ENCODE measurements at places on chromosomes 1 and 21.

DNA sequence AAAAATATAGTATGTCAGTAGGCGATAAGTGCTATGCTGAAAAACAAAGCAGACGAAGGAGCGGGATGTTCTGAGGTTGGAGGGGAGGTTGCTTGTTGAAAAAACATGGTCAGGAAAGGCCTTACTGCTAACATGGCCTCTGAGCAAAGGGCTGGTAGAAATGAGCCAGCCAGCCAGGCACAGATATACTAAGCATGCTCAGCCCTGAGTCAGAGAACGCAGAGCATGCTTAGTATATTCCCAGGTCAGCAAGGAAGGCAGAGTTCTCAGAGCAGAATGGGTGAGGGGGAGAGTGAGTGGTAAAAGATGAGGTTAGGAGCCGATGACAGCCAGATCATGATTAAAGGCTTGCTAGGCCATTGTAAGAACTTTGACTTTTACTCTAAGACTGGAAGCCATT lies 36.7 kb downstream of the ZBTB40 start:
- DNase-seq, result no peak

- DNase-seq, result no peak
Measured at GRCh38 chr1:228374711-228375577, 31.7 kb downstream of the TRIM11 start.

DNA sequence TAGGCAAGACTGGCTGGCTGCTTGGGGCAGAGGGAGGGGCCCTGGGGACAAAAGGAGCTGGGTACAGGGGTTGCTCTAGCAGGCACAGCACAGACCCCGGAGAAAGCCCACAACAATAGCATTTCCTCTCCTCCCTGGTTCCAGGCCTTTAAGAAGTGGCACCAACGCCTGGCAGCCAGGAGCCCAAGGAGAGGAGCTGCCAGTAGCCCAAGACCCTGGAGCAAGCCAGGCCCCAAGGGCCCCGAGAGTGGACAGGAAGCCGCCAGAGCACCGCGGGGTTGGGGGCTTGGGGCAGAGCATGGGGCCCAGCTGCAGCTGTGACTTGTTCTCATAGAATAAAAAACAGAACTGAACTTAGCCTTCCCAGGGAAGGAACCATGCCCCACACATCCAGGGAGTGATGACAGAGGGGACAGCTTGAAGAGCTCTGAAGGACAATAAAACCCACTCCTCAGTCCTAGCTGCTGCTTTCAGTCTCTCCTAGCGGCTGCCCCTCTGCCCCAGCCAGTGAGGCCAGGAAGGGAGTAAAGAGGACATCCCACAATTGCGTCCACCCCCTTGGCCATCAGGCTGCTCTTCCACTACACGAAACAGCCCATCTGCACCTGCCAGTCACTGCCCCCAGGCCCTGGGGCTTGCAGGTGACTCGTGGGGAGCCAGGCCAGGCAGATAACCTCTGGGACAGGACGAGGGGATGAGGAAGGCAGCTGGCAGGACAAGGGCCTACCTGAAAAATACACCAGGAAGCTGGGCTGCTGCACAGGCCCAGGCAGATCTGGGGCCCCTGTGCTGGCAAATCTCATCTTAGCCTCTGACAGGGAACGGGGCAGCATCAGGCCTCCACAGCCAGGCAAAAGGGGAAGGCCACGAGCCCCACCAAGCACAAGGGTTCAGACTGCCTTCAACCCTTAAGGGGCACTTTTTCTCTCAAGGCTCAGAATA lies 16.4 kb downstream of the MTHFR start:
- DNase-seq, result no peak

DNA sequence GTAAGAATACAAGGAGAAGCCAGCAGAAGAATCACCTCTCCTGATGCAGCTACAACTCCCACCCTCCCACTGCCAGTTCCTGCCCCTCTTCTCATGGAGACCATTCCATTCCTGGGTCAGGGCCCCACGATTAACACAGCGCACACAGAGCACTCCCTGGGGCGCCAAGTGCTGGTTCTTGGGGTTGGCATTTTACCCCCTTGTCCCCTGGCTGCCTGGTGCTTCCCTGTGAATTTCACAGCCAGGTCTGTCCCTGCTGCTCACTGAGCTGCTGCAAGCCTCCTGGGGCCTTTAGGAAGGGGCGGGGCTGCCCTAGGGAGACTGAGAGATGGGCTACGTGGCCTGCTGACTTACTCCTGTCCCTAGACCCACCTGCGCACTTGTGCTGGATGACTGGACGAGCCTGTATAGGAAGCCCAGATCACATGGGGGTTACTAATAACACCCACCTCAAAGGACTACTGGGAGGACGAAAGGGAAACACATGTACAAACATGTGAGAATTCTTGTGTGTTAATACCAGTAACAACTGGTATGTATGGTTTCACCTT lies 4.8 kb downstream of the ZNF672 start:
- DNase-seq, result peak; percentile 19

DNA sequence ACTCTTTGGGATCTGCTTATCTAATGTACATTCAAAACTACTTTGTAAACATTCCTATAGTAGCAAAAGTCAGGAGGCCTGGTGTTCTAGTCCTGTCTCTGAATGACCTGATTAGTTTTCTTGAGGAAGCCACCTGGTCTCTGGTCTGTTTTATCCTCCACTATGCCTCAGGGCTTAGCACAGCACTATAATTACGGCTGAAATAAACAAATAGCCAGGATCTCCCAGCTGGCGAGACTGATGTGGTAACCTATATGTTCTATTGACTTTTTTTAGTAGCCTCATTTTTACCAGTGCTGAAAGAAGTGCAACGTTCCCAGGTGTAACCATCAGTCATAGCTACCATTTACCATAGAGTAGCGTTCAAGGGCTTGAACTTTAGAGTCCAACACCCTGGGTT lies 24.2 kb upstream of the RPL11 start:
- DNase-seq, result no peak

GRCh38 chr1:185672719-185673360 lies 61.4 kb upstream of the HMCN1 start:
- no peak for DNase-seq

GRCh38 chr1:37667023-37667671 lies 25.2 kb upstream of the CDCA8 start:
- DNase-seq, result no peak

DNA sequence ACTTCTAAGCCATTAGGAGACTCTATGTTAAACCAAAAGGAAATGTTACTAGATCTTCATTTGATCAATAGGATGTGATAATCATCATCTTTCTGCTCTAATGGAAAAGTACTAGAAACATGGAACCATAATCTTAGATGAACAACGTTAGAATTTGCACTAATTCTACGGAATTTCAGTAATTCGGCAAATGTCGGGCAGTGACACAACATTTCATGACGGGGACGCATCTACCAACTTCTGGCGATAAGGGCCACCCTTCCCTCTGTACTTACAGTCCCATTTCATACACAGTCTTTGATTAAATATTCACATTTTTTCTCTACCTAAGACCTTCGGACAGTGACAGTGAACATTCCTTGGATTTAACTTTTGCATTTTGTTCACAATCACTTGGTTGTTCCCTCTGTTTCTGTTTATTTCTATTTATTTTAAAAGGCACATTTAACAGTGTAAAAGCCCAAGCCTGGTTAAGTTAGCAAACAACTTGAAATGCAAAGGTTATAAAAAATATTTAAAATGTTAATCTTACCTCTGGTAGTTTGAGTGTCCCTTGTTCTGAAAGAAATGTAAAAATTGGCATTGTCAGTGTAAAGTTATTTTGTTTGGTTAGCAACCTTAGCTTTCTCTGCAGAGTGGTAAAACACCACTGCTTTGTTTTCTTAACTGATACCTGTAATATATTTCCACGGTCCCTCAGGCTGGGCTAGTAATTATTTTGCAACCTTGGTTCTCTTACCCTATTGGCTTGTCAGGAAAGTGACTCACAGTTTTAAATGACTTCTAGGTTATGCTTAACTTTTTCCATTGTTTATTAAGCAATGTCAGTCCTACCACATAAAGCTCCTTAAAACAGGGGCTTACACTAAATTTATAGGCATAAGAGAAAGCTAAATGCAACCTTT lies 276.9 kb downstream of the VAV3 start:
- no peak for DNase-seq

DNA sequence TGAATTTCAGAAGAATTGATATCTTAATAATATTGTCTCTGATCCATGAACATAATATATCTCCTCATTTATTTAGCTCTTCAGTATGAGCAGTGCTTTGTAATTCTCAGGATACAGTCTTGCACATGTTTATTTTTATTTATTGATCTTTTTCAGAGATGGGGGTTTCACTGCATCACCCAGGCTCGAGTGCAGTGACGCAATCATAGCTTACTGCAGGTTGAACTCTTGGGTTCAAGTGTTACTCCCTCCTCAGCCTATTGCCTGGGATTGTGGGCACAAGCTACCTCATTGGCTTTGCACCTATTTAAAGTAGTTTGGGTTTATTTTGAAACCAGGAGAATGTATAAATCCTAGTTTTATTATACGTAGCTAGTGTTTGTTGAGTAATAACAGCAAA lies 4.7 kb downstream of the RPS6KC1 start:
- no peak for DNase-seq

- DNase-seq, result no peak
Measured at GRCh38 chr1:97350241-97350640, 570.6 kb downstream of the DPYD start.

- DNase-seq, result no peak
Measured at GRCh38 chr21:20661246-20661645, 337.0 kb upstream of the NCAM2 start.

GRCh38 chr21:33801424-33802405 lies 113.9 kb downstream of the ATP5PO start:
- DNase-seq, result no peak

- no peak for DNase-seq
Measured at GRCh38 chr1:233336554-233337456, 9.3 kb downstream of the MAP3K21 start.

- DNase-seq, result peak; percentile 56
Measured at GRCh38 chr1:99820546-99820945, 29.6 kb upstream of the AGL start.

DNA sequence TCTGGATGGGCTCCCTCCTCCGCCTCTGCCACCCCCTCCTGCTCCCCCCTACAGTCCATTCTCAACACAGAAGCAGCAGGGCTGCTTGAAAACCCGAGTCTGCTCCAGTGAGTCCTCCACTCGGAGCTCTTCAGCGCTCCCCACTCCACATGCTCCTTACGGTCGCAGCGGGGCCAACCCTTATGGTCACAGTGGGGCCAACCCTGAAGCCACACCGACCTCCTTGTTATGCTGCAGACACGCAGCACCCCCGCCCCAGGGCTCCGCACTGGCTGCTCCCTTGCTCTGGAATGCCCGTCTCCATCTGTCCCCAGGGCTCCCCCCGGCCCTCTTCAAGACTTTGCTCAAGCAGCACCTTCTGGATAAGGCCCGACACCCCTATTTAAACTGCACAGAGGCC lies 22.6 kb downstream of the GPR157 start:
- no peak for DNase-seq

DNA sequence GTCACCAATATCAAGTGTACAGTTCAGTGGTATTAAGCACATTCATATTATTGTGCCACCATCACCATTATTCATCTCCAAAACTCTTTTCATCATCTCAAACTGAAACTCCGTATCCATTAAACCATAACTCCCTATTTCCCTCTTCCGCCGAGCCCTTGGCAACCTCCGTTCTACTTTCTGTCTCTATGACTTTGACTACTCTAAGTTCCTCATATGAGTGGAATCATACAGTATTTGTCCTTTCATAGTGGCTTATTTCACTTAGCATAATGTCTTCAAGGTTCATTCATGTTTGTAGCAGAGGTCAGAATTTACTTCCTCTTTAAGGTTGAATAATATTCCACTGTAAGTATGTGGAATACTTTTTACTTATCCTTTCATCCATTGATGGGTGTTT lies 21.7 kb downstream of the SELP start:
- DNase-seq, result no peak

- DNase-seq, result peak; percentile 61
Measured at GRCh38 chr1:151837197-151837596, 2.4 kb downstream of the C2CD4D start.

DNA sequence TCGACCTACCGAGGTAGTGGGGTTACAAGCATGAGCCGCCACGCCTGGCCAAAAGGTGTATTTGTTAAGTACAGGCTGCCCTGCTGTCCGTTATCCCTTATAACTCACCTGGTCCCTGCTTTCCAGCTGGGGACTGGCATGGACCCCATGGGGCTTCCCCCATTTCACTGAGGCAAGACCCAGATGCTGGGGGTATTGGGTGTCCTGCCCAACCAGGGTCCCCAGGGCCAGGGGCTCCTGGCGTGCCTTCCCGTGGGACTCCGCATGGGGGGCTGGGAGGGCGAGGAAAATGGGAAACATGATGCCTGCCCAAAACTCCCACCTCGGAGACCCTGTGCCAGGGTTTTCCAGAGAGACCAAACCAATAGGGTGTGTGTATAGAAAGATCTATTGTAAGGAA lies 64.4 kb downstream of the FAAP20 start:
- no peak for DNase-seq

- DNase-seq, result no peak
Measured at GRCh38 chr1:54259546-54260140, 59.7 kb downstream of the MRPL37 start.

DNA sequence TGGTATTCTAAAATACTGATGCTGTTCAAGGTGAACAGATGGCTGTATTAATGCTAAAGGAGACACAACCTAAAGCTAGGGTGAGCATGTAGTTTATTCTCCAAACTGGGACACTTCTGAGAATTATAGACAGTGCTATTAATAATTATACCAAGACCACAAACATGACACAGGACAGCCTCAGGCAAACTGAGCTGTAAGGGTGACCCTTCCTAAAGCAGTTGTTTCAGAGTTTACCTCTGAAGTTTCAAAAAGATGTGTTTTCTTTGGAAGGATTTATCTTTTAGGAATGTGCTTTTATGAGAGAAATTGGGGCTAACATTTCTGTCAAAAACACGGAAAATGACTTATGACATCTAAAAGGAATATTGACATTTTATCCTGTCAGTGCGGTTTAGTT lies 68.8 kb downstream of the RPS6KC1 start:
- no peak for DNase-seq

DNA sequence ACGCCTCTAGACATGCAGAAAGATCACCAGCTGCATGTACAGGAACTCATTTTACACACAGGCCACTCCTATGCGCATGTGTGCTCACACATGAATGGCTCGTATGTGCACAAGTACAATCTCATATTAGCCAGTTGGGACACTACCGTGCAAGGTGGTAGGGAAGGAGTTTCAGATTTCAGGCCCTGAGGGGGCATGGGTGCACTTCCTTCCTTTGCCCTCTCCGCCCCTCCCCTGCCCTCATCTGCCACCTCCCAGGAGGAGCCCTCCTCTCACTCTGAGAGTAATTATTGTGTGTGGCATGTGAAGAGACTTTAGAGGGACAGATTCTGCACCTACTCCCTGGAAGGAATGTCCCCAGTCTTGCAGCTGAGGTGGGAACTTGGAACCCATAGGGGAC lies 14.8 kb downstream of the EDN2 start:
- DNase-seq, result no peak

DNA sequence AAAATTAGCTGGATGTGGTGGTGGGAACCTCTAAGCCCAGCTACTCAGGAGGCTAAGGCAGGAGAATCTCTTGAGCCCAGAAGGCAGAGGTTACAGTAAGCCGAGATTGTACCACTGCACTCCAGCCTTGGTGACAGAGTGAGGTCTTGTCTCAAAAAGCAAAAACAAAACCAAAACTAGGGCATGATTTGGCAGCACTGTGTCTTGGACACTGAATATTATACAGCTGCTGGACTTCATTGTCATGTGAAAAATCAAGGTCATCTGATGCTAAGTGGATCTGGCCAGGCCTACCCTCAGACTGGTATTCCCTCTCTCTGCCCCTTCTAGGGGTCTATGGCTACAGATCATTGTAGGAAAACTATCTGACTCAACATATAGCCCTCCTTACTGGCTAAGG lies 55.2 kb upstream of the MRPS6 start:
- no peak for DNase-seq

- no peak for DNase-seq
Measured at GRCh38 chr1:245701631-245702030, 546.8 kb downstream of the KIF26B start.

All from activated T-cell treated with anti-CD3 and anti-CD28 coated beads, Interleukin-2, amount 50 U/mL, for 48 hours (primary cell).